ENCODE measurements at places on chromosomes 5 and 9.

DNA sequence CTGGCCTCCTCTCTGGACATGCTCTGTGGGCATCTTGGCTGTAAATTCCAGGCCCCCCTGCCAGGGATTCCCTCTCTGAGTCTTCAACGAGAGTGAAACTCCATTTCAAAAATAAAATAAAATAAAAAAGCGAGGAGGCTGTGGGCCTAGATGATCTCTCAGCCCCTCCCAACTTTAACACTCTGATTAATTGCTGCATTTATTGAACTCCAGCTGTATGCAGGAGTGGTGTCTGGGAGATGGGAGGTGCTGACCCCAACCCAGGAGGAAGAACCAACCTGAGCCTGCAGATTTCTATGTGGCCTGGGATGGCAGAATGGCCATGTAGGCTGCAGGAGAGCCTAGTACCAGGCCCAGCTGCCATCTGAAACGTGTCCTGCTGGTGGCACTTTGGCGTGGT, 154.5 kb upstream of the IER5L start:
- DNase-seq, result no peak

GRCh38 chr5:95892784-95893354, 68.8 kb downstream of the ELL2 start:
- no peak for DNase-seq

DNA sequence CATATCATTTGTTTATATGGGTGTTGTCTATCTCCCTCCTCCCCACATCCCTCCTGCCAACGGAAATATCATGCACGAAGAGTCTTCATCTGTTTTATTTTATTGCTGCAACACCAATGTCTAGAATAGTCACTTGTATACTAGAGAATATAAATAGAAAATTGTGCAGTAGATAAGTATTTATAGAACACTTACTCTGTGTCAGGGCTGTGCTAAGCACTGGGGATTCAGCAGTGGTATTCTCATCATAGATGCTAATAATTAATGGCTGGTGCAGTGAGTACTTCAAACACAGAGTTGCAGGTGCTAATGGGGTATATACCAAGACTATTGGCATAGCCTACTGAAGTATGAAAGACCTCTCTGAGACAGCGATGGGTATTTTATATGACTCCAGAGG, 353.5 kb upstream of the CDH6 start:
- DNase-seq, result no peak

- DNase-seq, result no peak
Measured at GRCh38 chr5:129438322-129438721, 21.8 kb upstream of the ADAMTS19 start.

DNA sequence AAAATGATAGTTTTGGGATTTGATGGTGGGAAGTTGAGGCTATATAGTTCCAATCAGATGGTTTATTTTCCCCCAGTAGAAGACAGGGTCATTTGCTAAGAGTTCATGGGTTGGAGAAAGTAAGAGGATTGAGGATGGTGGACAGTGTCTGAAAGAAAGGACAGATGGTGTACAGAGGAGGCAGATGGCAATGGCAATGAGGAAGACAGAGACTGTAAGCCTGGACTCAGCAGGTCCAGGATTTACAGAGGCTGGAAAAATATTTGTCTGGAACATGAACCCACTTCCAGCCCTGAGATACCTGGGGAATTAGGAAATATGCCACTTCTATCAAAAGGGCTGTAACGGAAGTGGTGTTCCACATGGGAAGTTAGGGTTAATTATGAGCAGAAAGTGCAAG, 84.5 kb downstream of the PCSK1 start:
- no peak for DNase-seq

- DNase-seq, result no peak
Measured at GRCh38 chr5:57842364-57843058, 359.9 kb upstream of the ACTBL2 start.

- DNase-seq, result no peak
Measured at GRCh38 chr9:86767373-86767772, 179.9 kb downstream of the GAS1 start.

DNA sequence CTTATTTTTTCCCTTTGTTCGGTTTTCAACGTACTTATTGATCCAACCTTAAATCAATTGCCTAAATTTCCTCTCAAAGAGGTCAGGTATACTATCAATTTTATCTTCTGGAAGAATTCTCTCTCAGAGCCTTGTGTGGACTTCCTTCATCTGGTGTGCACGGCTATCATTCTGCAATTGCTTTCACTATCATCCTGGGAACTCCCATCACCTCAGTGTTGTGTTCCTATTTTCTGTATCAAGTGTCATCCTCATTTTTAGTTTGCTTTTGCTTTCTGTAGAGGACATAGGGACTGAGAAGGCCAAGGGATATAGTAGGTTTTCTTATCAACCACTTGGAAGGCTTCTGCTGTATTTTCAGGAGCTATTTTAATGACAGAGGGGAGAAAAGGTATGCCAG, 11.3 kb downstream of the STOM start:
- DNase-seq, result no peak

DNA sequence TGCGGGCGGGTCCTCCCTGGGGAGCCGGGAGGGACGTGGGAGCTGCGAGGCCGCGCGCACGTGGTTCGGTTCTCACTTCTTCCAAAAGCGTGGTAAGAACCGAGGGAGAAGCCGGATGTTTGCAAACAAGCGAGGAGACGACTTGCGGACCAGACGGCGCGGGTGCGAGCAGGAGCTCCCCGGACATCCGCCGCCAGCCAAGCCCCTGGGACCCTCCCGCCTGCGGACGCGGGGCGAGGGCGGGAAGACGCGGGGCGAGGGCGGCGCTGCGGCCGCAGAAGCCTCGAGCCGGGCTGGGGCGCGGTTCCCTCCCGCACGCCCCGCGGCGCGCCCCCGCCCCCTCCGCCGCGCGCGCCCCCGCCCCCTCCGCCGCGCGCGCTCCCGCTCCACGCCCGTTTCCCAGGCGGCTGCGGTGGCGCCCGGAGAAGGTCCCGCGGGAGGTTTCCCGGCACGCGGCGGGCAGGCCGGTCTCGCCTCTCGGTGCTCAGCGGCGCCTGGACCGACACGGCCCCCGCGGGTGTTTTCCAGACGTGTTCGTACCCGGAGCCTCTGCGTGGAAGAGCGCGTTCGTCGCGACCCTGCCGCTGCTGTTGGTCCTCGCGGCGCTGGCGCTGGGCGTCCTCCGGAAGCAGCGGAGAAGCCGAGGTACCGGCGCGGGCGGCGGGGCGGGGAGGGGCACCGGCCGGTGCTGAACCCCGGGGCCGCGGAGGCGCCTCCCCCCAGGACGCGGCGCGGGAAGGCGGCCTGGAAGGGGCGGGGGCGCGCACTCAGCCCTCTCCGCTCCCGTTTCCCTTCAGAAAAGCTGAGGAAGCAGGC, 12.8 kb downstream of the BTNL9 start:
- no peak for DNase-seq

GRCh38 chr5:1706021-1706420, 93.6 kb downstream of the MRPL36 start:
- DNase-seq, result no peak

- peak; percentile 26 for DNase-seq
Measured at GRCh38 chr5:132369007-132369473, 470 bp upstream of the SLC22A5 start.

DNA sequence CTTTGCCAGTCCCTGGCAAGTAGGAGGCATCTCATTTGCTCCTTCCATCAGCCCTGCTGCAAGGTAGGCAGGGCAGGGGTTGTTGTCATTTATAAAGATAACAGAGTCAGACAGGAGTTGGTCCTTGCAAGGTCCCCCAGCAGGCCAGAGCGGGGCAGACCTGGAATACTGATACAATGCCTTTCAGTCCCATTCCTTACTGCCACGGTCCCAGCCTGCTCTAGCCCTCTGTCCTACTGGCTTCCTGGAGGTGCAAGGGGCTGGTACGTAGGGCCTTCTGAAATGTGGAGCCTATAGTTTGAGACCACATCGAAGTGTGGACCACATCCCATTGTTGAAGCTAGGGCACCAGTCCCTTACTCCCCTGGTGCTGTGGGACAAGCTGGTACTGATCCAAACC, 42.8 kb upstream of the PITX1 start:
- DNase-seq, result no peak

DNA sequence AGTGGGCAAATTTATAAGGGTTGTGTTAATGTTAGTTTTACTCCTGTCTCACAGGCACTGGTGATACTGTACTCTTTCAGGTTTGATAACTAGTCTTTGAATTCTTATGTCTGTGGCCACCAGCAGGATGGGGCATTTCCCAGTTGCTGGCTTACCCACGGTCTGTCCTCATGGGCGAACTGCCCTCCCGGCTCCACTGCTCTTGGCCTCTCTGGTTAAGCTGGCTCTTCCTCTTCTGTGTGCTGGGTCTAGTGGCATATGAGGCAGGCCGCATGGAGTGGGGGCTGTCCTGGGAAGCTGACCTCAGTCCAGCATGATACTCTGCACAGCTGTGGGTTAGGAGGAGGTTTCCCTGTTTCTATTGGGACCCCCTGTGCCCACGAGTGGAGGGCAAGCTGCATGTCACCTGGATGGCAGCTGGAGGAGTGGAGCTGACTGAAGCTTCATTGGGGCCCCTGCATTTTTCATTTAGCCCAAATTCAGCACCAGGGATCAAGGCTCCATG, 19.5 kb downstream of the PHF2 start:
- no peak for DNase-seq

DNA sequence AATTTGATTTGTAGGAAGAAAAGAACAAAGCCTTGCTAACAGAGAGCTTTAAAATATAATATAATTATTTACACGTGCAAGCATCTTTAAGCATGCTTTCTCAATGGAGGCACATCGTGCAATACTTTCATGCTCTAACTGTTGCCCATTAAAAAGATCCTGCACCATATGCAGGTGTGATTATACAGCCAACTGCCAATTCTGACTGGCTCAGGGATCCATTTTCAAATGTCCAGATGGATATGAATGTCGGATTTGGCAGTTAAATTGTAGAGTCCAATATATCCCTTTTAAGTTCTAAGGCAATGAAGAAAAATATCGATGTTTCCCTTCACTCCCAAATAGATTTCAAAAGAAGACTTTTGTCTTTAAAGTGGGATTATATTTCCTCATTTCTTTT, 416.4 kb upstream of the CD180 start:
- DNase-seq, result no peak

- DNase-seq, result no peak
Measured at GRCh38 chr5:133409210-133409674, 203.1 kb downstream of the FSTL4 start.

- no peak for DNase-seq
Measured at GRCh38 chr9:94666364-94667099, 27.2 kb upstream of the FBP1 start.

- DNase-seq, result no peak
Measured at GRCh38 chr5:73250645-73251044, 77.7 kb downstream of the TMEM174 start.

DNA sequence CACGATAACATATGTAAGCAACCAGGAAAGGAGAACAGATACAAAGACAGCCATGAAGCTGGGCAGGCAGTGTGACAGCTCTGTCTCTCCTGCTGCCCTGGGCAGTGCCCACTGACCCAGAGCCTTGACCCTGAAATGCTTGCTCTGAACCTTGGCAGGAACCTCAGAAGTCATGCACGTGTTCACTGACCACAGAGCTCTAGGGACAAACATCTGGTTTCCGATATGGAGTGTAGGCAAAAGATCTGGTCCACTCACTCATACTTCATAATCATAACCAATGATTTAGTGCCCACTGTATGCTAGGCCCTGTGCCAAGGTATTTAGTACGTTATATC, 102.6 kb downstream of the FSTL4 start:
- no peak for DNase-seq
